ENCODE measurements at places on chromosomes 1 and 21.

DNA sequence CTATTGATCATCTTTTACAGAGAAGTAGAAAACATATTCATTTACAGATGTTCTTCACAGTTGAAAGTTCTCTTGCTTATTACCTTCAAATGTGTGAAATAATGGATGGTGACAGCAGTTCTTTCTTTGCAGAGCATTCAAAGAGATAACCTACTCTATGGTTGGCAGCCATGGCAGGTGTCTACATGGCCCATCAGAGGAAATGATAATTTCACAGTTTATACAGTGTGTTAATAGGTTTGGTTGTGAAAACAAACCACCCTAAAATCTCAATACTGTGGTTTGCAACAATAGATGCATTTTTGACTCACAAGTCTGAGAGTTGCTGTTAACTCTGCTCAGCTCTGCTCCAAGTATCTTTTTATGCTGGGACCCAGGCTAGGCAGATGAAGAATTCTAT lies 241.2 kb upstream of the SAMSN1 start:
- DNase-seq: no peak

- DNase-seq: no peak
Observed at GRCh38 chr21:14991957-14992356, 72.8 kb downstream of the NRIP1 start.

DNA sequence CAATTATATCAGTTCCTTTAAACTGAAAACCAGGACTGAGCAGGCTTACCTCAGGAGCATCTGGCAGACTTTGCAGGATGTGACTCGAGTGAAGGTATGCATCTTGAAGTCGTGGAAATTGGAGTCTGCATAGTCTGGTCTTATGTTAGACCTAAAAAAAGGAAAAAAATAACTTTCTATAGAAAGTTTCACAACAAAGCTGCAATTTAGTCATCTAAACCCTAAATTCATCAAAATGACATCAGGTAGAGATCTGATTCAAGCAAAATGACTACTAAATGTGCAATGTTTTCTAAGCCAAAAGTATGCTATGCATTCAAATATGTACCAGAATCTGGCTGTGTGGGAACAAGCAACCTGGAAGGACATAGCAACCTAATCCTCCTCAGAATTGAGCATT lies 260.1 kb downstream of the VAV3 start:
- DNase-seq: no peak

DNA sequence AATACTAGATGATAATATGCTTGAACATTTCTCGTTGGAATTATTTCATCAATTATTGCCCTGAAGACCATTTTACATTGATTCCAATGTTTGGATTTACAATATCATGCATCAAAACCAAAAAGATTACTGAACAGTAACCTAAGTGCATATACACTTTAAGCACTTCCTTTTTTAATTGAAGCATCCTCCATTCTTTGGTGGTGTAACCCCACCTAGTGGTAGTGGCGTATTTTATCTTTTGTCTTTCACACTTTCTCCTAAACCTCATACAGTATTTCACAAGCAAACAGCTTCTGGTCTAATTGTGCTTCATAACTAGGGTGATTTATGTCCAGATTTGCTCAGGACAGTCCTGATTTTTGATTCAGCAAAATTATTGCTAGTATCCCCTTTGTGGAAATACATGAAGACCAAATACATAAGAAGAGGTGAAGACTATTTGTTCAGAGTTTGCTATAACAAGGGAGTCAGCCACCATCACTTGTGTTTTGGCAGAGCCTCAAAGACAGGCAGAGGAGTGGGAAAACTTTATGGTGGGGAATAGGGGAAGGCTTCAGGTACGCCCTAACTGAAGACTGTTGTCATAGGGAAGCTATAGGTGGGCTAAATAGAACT lies 3.4 kb upstream of the NVL start:
- no peak for DNase-seq

DNA sequence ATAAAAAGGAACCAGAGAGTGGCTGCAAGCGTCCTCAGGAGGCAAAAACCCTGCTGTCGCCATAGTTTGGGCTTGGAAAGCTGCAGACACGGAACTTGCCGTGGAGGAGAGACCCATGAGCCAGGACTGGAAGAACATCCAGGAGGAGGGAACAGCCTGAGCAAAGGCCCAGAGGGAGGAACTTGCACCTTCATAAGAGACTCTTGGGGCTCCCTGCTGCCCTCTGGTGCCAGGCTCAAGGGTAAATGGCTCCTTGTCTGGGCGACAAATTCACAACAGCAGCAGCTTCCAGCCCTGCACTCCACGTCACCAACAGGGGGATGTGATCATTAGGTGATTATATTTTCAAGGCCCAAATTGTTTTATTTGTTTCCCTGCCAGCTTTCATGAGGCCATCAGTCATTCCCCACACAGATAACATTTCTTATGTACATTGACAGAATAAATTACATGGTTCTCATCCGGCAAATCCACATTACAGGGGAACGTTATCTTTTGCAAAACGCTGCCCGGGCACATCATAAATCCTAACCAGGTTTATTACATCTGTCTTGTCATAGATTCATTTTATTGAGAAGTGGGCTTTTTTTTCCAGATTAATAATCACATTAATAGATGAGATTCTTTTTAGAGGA lies 143.0 kb upstream of the GRIK3 start:
- DNase-seq: no peak

DNA sequence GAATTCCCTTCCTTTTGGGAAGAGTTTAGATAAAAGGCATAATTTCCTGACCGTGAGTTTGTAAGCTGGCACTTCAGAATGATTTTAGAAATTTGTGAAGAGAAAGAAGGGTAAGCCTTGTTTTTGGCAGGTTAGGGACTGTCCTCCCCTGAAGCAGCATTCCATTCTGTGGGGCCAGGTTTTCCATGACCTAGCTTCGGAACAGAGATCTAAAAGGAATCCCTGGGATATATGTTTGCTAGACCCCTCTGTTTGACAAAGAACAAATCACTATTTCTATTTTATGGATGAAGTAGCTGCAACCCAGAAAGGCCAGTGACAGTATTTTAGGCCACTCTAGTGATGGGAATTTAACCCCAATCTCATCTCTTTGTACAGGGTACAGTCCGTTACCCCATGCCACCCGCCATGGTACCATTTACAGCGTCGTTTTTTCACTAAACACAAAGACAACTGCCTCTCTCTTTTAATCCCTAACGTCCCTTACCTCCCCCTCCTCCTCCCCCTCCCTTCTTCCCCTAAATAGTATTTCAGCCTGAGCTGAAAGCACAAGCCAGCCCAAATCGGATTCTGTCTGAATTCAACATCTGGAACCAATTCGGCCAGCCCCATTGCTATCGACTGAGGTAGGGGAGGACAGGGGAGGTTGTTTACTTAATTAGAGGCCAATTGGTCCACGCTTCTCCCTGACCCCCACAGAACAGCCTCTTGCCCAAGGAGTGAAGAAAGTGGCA lies 23.4 kb upstream of the IKBKE start:
- no peak for DNase-seq

- DNase-seq: no peak
Observed at GRCh38 chr1:29166291-29166878, 15.3 kb downstream of the SRSF4 start.

DNA sequence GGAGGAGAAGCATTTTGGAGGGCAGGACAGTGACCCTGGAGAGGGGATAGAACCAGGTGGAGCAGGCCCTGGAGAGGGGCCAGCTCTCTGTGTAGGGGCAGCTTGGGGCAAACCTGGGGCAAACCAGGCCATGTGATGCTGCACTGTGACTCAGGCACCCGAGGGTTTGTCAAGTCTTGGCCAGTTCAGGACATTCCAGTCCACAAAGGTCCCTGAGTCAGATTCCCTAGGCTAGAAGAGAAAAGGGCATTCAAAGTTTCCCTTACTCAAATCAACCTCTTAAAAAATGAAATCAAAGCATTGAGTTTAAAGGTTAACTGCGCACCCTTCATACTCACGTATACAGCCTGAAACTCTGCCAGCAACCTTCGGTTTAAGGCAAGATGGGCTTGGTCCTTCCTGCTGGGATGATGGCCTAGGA lies 25.2 kb upstream of the PLA2G2C start:
- DNase-seq: no peak

- DNase-seq: no peak
Observed at GRCh38 chr1:164561472-164561871, 2.5 kb downstream of the PBX1 start.

GRCh38 chr1:209670441-209671082 lies 4.7 kb upstream of the G0S2 start:
- no peak for DNase-seq

- no peak for DNase-seq
Observed at GRCh38 chr1:117892512-117892911, 36.9 kb downstream of the GDAP2 start.

- no peak for DNase-seq
Observed at GRCh38 chr1:47938520-47938919, 58.7 kb downstream of the TRABD2B start.

DNA sequence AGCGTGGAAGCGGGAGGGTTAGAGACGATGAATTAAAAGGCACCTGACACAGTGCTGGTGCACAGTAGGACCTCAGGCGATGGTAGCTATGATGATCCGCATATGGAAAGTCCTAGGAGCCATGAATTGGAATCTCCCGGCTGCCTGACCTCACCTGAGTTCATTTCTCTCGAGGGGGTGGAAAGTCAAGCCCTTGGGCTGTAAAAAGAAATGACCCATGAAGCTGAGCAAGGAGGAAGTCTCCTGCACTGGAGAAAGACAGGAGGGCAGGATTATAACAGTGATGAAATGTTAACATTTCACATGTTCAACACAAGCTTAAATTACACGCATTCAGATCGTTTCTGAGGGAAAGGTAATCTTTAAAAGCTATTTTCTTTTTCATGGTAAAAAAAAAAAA lies 481.2 kb downstream of the MATN1 start:
- no peak for DNase-seq

DNA sequence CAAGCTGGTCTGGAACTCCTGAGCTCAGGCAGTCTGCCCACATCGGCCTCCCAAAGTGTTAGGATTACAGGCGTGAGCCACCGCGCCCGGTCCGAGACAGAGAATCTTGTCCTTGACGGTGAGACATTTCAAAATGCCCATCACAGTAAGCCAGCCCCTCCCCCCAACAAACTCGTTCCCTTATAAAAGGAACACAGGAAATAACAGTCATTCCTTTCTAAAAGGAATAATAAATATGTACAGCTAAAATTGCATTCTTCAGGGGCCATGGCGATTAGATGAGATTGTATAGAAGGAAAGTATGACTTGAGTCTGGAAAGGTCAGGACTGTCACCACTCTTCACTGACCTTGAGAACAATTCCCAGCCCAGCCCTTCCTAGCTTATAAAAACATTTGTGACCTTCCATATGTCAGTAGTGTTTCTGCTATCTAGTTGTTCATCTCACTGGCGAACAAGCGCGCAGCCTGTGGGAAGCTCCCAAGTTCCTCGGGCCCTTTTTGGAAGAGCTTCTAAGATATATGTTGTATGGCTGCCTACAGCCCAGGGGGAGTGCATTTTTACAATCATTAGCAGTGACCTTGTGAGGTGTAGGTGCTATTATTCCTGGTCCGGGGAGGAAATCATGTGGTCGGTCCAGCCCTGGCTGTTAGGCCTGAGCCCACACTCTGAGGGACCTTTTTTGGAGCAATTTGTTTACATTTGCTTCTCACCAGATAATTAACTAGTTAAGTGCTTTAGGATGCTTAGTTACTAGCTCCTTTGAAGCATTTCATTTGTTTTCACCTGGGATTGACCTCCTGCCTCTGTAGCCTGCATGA lies 8.7 kb downstream of the SZRD1 start:
- no peak for DNase-seq

- DNase-seq: no peak
Observed at GRCh38 chr1:67019600-67020136, 34.3 kb downstream of the SLC35D1 start.

- no peak for DNase-seq
Observed at GRCh38 chr1:16151196-16151994, 4.5 kb downstream of the EPHA2 start.

DNA sequence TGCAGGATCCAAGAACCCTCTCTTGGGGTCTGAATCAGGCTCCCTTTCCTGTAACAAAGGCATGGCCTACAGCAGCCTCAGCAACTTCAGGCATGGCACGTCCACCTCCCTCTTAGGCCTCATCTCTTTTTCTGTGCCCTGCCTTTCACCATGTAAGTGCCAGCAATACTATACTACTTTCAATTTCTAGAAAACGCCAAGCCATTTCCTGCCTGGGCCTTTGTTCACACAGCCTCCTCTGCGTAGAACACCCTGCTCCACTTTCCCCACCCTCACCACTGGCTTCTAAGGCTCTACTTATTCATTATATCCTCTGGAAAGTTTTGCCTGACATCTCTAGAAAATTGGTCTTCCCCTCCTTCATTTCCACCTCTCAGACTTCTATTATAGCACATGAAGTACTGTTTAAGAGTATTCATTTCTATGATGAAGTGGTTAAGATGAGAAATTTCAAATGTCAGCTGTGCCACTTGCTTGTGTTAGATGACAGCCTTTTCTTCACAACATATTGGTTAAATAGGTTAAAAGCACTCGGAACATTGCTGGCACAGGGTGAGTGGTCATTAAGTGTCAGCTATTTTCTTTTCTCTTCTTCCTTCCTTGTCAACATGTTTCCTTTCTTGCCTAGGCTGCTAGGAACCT lies 41.6 kb upstream of the VWA5B1 start:
- no peak for DNase-seq

GRCh38 chr21:43004926-43005325 lies 30.6 kb downstream of the PKNOX1 start:
- DNase-seq: no peak

DNA sequence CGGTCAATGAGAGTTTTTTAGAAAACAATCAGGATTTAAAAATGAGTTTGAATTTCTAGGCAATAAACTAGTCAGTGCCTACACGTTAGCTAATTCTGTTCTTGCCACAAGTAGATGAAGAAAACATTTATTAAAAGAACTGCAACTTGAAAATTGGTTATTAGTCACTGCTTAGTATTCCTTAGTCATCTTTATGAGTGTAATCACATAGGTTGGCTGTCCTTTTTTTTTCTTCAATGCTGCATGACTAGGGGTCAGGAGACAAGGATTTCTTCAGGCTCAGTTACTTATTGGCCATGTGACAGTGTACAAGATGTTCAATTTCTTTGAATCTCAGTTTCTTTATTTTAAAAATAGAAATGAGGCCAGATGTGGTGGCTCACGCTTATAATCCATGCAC lies 17.1 kb downstream of the SOAT1 start:
- no peak for DNase-seq

DNA sequence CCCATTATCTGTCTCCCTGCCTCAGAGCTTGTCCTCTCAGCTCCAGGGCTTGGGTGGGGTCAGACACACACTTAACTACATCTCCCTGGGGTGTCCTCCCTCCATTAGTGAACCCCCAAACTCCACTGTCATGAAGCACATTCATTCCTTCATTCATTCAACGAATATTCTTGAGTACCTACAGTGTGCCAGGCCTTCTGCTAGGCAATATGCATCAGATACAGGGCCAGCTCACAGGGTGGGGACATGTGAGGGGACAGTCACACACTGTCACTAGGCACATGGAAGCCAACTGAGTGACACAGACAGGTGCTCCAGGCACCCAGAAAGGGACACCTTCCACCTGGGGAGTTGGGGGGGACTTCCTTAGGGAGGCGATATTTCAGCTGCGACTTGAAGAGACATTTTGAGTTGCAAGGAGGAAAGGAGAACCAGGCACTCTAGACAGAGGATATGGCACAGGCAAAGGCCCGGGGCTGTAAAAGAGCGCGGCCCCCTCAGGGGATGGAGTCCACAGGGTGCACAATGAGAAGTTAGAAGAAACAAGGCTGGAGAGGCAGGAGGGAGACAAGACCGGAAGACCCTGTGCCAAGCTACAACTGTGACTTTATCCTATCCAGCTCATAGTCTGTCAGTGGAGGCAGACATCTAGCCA lies 8.7 kb upstream of the S100A8 start:
- no peak for DNase-seq

- no peak for DNase-seq
Observed at GRCh38 chr1:59523745-59524450, 227.0 kb downstream of the FGGY start.

GRCh38 chr1:40450495-40451237 lies 390 bp downstream of the ZFP69B start:
- DNase-seq: peak; percentile 64

Data from activated CD8-positive, alpha-beta memory T cell treated with anti-CD3 and anti-CD28 coated beads for 1 hour (primary cell).